ENCODE measurements at places on chromosomes 2 and 18.
A peak's percentile ranks its signal among the peaks of the same experiment; 100 is the strongest.

- peak; percentile 81 for DNase-seq
Observed at GRCh38 chr2:46690825-46691224, 211.5 kb downstream of the TMEM247 start.

- DNase-seq = no peak
Observed at GRCh38 chr2:121319941-121320340, 34.9 kb upstream of the TFCP2L1 start.

GRCh38 chr2:221850076-221850475 lies 278.0 kb upstream of the EPHA4 start:
- no peak for DNase-seq

- DNase-seq = no peak
Observed at GRCh38 chr2:159030674-159031380, 62.4 kb downstream of the TANC1 start.

GRCh38 chr2:127560201-127560930 lies 24.9 kb downstream of the MYO7B start:
- no peak for DNase-seq

DNA sequence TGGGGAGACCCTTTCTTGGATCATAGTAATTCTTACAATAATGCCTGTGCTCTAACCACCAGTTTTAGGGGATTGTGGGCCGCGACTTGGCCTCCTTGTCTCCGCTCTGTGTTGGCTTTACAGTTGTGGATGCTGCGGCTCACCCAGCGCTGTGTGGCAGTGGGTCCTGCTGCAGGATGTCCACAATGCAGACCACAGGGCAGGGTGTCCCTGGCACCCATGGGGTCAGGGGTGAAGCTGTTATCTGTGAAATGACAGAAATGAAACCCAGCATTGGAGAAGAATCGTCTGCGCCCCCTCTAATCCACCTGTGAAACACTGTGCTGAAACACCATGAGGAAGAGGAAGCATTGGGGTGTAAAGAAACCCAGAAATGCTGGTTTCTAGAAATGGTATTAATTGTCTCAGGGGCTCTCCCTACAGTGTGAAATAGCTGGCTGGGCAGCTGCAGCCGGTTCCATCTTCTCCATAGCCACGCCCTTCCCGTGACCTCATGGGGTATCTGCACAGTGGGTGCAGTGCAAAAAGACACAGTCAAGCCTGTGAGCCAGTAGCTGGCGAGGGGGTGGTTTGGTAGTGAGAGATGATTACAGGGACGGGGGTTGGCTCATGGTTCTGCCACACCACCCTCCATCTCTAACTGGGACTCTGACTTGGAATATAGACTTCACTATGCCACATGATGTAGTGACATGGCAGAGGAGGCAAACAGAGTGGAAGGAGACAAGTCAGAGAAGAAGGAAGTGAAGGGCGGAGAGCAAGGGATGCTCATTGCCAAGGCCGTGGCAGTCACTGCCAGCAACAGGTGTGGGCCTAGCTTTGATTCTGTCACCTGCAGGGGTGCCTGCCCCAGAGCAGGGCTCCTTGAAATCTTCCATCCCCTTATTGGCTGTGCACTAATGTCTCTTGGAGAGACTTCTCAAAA lies 16.2 kb downstream of the INPP4A start:
- no peak for DNase-seq

Measured in HFF-Myc (cell line).